ENCODE measurements at places on chromosomes 3 and 15.

DNA sequence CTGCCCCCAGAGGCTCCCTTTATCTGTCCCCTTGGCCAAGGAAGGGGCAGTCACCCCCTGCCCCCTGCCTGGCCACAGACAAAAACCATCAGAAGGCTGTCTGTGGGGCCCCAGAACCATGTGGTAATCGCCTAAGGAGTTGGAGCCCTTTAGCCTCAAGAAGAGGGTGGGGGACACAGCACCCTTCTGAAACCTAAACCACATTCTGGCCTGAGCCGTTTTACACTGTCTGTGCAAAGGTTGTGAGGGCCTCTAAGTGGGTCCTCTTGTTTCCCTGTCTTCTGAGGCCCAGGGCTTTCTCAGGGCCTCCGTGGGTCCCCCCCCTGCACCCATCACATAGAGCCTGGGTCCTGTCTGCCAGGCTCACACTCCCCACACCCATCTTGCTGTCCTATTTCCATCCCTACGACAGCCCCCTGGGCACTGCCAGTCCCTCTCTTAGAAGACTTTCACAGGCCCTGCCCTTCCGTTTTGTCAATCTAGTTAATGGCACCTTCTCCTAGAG lies 17.9 kb upstream of the RPUSD3 start:
- DNase-seq, result no peak

- DNase-seq, result no peak
These were observed 65.8 kb upstream of the AKAP13 start for GRCh38 chr15:85314633-85315032.

GRCh38 chr15:95497634-95498033 lies 832.9 kb upstream of the NR2F2 start:
- DNase-seq, result no peak

- peak; percentile 48 for DNase-seq
These were observed 49.2 kb downstream of the MBNL1 start for GRCh38 chr3:152317956-152318355.

DNA sequence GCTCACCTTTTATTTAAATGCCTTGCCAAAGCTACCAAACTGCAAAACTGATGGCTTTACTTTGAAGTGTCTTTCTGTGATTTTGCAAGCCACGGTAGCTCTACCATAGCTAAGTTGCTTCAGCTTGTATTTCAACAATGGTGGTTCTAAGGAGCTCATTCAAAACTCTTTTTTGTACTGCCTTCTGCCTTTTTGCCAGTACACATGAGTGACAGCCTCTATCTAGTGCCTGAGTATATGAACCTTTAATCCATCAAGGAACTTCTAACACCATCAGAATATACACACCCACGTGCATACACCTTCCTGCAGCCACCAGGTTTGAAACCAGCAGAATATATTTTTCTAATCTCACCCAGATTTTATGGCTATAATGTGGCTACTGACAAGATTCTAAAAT lies 10.4 kb upstream of the NR2F2 start:
- no peak for DNase-seq

DNA sequence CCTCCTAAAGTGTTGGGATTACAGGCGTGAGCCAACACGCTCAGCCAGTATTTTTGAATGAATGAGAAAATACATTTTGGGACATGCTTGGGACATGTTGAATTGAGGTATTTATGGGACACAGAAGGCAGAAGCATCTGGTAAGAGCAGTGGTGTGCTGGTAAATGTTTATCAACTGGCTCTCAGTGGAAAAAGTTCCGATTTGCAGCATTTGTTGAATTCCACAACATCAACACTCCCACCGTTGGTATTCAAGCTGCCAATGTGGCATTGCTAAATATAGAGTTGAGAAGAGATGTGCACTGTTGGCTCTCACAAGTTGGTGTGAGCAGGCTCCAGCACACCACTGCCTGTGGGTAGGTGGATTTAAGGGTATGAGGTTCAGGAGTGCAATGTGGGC lies 35.8 kb upstream of the LRRFIP2 start:
- DNase-seq, result peak; percentile 26

GRCh38 chr3:113274425-113275257 lies 63.3 kb downstream of the BOC start:
- DNase-seq, result no peak

GRCh38 chr15:37093480-37094332 lies 6.6 kb downstream of the MEIS2 start:
- DNase-seq, result peak; percentile 81

DNA sequence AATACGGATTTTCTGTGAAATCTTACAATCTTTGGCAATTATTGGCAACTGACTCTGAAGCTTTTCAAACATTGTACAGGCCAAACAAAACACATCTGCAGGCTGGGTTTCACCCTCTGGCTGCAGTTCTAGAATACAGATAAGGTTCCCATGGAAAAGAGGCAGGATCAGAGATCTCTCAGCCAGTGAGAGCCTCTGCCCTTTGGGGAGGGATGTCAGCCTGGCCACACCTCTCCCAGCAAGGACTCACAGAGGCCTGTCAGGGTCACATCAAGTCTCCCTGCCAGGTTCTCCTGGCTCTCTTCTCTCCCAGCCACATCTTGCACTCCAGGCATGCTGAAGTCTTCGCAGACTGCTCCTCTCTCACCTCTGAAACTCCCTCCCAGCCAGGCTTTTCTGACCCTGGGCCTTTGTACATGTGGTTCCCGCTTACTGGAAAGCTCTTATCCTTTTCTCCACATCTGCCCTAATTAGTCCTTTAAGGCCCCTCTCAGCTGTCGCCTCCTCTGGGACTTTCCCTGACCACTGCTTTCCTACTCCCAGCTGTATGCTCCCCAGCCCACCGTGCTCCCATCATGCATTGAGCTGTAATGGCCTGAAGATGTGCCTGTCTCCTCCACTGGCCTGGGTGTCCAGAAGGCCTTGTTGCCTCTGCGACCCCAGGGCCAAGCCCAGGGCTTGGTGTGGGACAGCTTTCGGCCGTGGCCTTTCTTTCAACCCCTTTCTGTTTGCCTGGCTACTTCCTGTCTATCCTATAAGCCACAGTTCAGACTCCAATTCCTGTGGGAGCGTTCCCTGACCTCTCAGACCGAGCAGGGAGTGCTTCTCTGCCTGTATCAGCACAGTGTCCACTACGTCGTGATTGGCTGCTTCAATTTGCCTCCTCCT lies 4.3 kb downstream of the RBP1 start:
- DNase-seq, result peak; percentile 84

- DNase-seq, result no peak
These were observed 1.6 kb upstream of the CLDN11 start for GRCh38 chr3:170417090-170417489.

- no peak for DNase-seq
These were observed 25.4 kb downstream of the TMEM44 start for GRCh38 chr3:194607592-194608389.
